ENCODE measurements at places on chromosomes 4 and X.

GRCh38 chrX:9997524-9997923, 30.4 kb downstream of the CLDN34 start:
- DNase-seq: no peak

GRCh38 chr4:2261853-2262144, at the start of gene MXD4:
Gene MXD4, minus strand, starts transcription at chr4:2262109. Its CDS starts 129 bp downstream, at chr4:2261980.
- DNase-seq: no peak

DNA sequence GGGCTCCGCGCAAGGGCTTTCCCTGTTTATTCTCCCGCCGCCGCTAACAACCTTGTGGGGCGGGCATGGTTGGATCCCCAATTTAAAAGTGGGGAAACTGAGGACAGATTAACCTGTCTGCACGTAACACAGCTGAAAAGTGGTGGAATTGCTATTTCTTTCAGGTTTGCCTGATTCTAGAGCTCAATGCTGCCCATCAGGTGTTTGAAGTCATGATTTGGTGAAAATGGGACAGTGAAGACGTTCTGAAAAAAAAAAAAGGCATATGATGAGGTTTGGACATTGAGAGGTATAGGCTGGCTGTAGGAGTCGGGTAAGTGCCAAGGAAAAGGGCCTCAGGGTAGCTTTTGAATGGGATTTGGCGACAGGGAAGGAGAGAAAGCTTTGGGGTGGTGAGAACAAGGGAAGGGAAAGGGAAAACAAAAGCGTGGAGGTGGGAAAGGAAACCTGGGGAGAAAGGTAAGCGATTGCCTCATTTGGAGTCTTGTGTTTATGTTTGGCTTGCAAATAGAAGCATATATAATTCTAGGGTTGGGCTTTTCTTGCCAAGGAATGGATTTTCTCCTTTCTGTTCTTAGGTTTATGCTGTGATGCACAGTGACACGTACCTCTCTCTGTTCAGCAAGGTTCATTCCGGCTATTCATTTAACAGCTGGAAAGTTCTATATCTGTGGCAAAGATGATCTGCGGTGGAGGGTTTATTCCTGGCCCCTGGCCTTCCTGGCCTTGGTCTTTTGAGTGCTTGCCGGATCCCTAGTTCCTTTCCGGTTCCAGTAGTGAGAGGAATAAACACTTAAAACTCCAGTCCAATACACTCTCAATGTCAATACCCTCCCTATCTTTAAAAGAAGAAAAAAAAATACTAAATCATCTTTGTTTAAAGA, 2.4 kb upstream of the STIM2 start:
- DNase-seq: no peak

- peak; percentile 24 for DNase-seq
Measured at GRCh38 chr4:85968945-85969819, 390.7 kb downstream of the MAPK10 start.

DNA sequence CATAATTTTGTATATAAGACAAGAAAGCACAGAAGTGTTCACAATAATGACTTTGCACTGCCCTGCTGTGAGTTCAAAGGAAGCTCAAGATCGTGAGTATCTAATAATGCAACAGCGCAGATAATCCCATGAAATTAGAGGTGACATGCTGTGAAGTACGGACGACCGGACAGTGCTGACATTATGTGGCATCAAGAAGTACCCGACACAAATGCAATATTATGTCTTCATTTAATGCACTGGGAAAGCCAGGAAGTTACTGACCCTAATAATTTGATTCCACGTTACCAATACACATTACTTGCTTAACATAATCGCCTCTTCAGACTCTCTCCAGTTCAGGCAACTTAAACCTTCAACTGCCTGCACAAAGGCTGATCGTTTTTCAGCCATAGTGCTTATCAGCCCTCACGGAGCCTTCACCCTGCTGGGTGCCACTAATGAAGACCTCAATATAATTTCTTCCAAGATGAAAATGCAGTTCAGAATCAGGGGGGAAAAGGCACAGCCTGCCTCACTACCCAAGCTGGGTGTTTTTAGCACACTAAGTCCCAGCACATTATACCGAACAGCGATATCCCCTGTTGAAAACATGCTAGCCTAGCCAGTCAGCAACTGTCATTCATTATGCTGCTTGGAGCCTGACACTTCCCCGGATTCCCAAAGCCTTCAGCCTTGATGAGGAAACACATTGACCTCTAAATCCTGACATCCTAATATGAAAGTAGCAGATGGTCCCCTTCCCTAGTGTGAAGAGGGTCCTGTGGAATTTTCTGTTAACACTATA, 56.1 kb downstream of the SLC7A11 start:
- DNase-seq: no peak

- DNase-seq: no peak
Measured at GRCh38 chrX:122907375-122907774, 276.7 kb upstream of the GRIA3 start.

DNA sequence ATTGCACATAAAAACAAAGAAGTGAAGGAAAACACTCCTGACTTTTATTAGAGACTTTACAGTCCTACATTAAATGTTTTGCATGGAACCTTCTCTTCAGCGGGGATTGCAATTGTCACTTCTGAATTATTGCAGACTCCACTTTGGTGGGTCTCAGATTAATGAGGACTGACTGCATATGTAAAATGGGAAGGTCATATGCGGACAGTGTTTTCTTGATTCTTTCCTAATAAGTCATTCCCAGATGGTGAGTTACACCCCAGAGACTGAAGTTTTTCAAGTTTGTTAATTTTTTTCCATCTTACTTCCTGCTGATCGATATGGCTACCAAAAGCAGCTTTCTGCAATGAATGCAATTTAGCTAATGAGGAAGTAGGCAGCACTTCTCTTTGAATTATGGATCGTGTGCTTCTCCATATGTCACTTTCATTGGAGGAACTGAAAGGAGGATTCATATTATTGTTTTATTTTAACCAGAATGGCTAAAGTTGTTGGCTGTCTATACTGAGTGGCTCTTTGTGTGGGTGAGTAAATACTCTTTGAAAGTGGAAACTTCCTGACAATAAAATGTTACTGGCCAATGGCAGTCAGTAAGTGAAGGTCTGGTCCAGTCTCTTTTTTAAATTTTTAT, 119.3 kb upstream of the CLNK start:
- no peak for DNase-seq

- DNase-seq: no peak
Measured at GRCh38 chr4:156660465-156660864, 311.1 kb downstream of the PDGFC start.

- DNase-seq: no peak
Measured at GRCh38 chr4:40238008-40238699, 41.3 kb downstream of the RHOH start.

DNA sequence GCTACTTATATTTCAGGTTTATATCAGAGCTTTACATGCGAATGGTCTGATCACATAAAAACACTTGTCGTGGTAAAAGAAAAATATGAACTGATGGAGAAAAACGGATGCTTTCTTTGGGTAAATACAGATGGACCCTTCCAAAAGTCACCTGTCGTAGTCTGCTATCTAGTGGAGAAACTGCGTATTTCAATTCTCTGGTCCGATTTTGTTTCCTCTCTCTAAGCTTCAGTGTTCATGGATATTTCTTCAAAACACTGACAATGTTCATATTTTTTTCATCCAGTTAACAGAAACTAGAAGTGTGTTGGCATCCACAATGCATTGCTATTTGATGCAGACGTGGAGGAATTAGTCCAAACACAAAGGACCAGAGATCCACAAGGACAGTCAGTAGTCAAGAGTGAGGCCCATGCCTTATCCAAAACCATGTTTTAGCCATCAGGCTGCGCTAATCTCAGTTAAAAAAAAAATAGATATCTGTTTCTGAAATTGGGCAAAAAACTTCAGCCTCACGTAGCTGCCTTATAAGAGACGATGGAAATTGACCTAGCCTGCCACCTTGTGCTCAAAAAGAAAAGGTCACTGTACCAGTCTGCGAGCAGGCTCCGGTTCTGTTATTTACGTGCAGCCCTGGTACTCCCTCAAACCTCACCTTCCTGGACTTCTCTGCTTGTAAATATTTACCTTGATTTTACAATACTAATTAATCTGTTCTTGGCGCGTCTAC, 16.0 kb downstream of the MEPE start:
- DNase-seq: peak; percentile 37

DNA sequence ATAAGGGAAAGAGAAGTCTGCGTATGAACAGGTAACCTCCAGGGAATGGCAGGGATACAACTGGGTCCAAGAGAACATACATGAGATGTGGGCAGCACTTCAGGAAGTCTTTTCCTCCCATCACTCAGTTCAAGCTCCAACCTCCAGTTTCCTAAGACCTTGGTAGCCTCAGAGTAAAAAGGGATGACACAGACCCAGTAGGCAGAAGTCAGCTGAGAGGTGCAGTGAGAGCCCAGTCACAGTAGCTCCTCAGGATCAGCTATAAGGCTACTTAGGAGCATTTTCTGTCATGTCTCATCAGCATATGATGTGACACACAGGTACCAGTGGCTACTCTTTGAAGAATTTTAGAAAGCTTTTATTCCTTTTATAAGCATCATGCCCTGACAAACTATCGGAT, 12.5 kb upstream of the STS start:
- DNase-seq: no peak

GRCh38 chr4:126895988-126896570, 736.7 kb upstream of the INTU start:
- no peak for DNase-seq

GRCh38 chr4:6890358-6890757, 19.3 kb upstream of the TBC1D14 start:
- no peak for DNase-seq

- no peak for DNase-seq
Measured at GRCh38 chrX:30948051-30948450, 59.0 kb upstream of the TAB3 start.

- DNase-seq: no peak
Measured at GRCh38 chr4:834368-835147, 8.6 kb upstream of the CPLX1 start.

- peak; percentile 35 for DNase-seq
Measured at GRCh38 chrX:148501386-148502066, 1.1 kb downstream of the AFF2 start.

- no peak for DNase-seq
Measured at GRCh38 chr4:7034262-7035081, 8.7 kb upstream of the TADA2B start.

GRCh38 chr4:157977086-157977485, 195.7 kb downstream of the GASK1B start:
- no peak for DNase-seq

- no peak for DNase-seq
Measured at GRCh38 chr4:100945789-100946188, 401.5 kb downstream of the PPP3CA start.

- no peak for DNase-seq
Measured at GRCh38 chrX:47797084-47797483, 39.6 kb upstream of the ZNF81 start.

- no peak for DNase-seq
Measured at GRCh38 chrX:129842510-129843208, 1.0 kb downstream of the ZDHHC9 start.

DNA sequence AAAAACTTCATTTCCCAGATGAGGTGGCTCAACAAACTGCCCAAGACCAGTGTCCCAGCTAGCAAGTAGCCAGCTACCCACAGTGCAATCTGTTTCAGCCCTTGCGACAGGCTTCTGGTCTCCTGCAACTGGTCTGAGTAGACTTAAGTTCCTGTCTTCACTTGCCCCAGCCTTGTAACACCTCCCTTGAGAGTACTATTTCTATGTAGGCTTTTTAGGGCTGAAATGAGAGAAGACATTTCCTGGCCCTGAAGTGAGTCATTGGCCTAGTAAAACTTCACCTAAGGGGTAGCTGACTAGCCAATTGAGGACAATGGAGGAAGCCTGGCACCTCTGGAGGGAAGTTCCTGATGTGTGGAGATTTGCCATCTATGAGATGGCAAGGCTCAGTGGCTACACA, 80.1 kb upstream of the STIM2 start:
- DNase-seq: no peak

GRCh38 chr4:82975792-82976191, 34.8 kb downstream of the LIN54 start:
- DNase-seq: no peak

DNA sequence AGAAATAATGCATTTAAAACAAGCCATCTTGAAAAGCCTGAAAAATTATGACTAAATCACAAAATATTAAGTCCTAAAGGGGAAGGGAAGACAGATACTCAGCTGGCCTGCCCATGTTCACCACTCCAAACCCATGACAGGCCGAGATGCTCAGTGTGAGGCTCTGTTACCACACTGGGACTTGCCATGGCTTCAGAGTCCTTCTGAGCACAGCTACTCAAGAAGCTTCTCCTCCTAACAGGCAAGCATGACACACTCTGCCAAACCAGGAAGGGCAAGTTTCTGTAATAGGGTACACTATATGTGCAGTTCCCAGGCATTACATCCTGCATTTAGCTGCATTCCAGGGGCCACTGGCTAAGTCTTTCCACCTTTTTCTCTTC, 34.0 kb upstream of the CYBB start:
- DNase-seq: no peak

DNA sequence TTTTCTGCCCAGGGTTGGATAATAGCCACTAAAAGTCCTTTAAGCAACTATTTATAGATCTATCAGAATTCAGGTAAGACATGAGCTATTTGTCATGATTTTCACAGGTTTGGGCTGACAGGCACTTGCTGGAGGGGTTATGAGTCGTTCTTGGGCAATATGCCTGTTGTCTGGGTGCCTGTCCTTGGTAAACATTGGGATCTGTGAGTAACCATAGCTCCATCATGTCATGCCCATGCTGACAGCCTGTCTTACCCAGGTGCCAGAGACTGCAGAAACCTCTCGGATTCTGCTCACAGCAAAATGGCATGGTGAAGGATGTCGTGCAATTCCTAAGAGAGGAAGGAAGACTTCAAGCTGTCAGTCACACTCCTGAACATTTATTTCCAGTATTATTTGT, 116.0 kb upstream of the PUDP start:
- no peak for DNase-seq

- no peak for DNase-seq
Measured at GRCh38 chr4:31416498-31416897, 696.3 kb downstream of the PCDH7 start.

DNA sequence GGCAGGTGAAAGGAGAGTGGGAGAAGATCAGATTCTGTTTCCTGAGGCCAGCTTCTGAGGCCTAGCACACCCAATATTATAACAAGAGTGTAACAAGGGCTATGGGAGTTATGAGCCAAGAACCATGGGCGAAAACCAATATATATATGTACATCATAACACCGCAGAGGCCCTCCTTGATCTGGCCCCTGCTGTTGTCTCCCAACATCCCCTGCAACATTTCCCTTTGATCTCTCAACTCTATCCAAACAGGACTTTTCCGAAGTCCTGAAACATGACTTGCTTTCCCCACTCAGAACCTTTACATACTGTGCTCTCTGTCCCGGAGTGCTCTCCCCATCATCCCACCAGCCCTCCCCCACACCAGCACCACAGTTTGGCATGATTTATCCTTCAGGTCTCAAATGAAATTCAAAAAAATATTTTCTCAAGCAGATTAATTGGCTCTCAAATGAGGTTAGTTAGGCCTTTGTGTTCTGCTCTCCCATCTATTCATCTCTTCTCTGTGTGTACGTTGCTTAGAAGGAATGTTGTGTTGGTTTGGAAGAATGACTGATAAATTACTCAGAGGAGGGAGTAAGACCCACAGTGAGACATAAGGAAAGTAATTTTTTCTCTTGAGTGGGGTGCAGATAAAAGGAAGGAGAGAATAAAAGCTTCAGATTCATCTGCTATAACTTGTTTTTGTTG, 58.1 kb upstream of the SMIM10 start:
- DNase-seq: no peak

- DNase-seq: no peak
Measured at GRCh38 chr4:42750856-42751255, 94.0 kb upstream of the ATP8A1 start.

GRCh38 chr4:47031751-47032404, 511 bp downstream of the GABRB1 start:
- no peak for DNase-seq

GRCh38 chr4:122930862-122931261, 8.5 kb upstream of the NUDT6 start:
- no peak for DNase-seq

Data from neuronal stem cell (in vitro differentiated cells).